ENCODE measurements at places on chromosomes 5 and 9.

- DNase-seq = no peak
These were observed 30.4 kb upstream of the FYB1 start for GRCh38 chr5:39249564-39250274.

- no peak for DNase-seq
These were observed 342.1 kb downstream of the PRR16 start for GRCh38 chr5:120806202-120806601.

DNA sequence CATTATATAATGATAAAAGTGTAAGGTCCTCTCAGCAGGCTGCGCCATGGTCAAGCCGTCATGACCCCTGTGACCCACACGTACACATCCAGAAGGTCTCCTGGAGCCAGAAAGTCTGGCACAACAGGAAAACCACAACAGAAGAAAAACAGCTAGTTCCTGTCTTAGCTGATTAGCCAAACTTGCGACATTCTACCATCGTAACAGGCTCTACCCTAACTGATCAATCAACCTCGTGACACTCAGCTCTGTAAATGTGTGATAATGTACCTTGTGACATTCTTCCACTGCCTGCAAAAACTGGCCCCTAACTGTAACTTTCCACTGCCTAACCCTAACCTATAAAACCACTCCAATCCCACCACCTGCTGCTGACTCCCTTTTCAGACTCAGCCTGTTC lies 316.4 kb upstream of the TUSC1 start:
- no peak for DNase-seq

DNA sequence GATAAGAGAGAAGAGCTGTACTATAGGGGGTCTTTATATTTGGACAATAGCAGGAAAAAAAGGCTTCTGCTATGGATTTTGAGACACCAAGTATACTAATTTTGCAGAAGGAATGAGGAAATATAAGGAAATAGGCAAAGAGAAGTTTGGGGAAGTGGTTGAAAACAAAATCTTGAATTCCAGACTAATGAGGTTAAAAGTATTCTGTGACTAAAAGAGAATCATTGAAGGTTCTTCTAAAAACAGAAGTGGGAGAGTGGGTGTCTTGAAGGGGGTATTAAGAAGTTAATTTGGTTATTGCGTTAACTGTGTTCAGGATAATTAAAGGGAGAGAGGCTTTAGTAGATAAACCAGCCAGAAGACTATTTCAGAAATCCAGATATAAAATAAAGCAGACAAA lies 148.7 kb downstream of the RFK start:
- no peak for DNase-seq

GRCh38 chr5:127066721-127067120 lies 6.6 kb downstream of the C5orf63 start:
- DNase-seq = no peak

DNA sequence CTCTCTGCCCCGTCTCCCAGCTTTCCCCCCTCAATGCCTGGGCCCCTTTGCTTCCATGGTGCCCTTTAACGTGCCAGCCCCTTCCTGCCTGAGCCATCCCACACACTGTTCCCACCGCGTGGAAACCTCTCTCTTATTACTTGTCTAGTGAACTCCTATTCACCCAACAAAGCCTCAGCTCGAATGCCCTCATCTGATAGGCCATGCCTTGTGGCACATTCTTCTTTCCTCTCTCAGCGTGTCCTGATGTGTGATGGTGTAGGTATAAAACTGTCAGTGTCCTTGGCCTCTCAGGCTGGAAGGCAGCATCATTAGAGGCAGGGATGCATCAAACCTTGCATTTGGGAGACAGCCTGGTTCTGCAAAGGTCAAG lies 152.3 kb downstream of the OLFM1 start:
- DNase-seq = no peak

GRCh38 chr9:23379842-23380241 lies 446.2 kb downstream of the ELAVL2 start:
- DNase-seq = no peak

DNA sequence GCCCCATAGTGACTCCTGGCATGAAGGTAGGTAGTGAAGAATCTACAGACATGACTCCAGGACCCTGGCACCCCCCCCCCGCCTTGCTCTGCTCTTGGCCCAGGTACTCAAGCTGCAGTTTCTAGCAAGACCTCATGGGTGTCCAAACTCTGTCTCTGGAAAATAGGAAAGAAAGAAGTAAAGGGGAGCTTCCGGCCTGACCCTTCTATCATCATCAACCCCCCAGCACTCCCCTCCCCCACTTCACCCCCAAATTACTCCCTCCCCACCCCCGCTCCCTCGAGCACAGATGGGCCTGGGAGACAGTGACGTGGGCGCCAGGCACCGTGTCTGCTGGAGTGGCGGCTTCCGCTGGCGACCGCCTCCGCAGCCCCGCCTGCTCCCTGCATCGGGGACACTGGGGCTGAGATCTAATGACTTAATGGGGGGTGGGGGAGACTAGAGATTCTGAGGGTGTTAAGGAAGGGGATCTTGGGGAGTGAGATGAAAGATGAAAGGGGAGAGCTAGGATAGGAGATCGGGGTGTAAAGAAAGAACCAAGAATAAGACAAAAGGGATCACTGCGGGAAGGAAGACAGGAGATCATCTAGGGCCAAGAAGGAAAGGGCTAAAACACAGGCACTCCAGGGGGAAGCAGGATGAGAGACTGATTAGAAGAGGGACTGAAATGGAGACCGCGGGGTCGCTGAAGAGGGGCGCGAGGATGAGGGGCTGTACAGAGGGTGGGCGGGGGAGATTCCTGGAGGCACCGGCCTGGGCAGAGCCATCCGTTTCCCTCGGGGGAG lies 1.1 kb upstream of the DNAJB5 start:
- peak; percentile 49 for DNase-seq

- no peak for DNase-seq
These were observed 416.0 kb downstream of the SH3GL2 start for GRCh38 chr9:17994695-17995425.

- DNase-seq = no peak
These were observed 8.0 kb upstream of the WHRN start for GRCh38 chr9:114513055-114513958.

DNA sequence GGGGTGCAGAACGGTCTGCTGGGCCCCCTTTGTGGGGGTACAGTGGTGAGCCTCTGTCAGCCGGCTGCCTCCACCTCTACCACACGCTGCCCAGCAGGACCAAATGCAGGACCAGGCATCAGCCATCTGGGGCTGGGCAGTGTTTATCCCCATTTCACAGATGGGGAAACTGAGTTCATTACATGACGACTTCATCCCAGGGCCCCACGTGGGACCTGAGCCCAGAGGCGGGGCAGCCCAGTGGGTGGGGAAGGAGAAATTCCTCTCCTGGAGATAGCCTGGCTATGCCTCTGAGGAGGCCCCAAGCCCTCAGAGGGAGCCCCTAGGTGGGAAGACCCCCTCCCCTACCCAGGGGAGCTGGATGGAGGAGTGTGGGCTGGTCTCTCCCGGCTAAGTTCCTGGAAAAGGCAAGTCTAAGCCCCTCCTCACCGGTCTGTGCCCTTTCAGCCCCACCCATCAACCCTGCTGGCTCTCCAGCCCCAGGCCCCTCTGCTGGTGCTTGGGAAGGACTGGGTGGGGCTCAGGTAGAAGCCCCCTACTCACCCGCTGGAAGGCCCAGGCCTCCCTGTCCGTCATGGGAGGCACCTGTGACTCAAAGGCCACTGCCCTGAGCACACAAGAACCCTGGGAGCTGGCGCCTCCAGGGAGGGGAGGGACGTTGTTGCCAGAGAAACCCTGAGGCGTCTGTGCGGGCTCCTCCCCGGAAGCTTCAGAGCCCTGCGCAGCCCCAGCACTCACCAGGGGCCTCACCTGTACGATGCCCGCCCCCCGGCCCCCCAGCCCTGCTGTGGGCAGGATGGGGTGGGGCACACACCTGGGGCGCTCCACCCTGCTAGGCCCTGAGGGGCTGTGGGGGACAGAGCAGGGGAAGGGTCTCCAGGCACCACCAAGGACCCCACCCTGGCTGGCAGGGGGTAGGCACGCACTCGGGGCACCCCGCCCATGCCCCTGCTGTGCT lies 7.4 kb upstream of the CCDC187 start:
- no peak for DNase-seq

- DNase-seq = no peak
These were observed 153.3 kb downstream of the CARTPT start for GRCh38 chr5:71872311-71872864.

DNA sequence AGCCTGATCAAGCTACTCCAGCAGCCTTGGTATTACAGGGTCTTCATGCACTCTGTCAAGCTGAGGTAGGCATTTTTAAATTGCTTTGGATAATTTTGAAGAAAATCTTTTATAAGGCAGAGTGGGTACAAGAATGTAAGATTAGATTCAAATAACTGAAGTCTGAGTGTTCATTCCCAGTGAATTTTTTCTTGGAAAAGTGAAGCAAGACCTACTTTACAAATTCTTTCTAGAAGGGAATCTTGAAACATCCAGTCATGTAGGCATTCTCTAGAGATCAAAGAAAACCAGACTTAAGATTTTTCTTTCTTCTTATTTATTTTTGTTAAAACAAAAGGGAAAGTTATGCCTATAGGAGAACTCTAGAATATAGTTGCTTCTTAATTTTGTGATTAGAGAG lies 139.0 kb downstream of the FOCAD start:
- DNase-seq = no peak

GRCh38 chr9:8095672-8096086 lies 296.1 kb upstream of the DMAC1 start:
- no peak for DNase-seq

DNA sequence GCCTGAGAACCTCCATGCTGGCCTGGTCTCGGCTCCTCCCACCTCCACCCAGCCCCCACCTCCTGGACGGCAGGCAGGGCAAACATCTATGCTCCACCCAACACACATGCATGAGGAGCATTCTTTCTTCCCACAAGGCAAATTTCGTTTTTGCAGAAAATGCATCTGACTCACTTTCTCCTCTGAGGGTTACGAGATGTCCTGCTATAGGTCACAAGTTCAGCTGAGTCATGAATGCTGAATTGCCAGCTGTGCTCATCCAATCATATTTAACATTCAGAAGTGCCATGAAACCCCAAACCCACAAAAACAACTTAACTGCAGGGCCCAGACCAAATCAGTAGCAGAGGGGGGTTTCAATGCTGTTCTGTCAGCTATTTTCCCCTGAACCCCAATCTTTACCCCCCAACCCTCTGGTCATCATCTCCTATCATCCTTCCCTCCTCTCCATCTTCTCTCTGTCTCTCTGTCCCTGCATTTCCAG lies 39.0 kb upstream of the OSMR start:
- no peak for DNase-seq

- DNase-seq = peak; percentile 6
These were observed 119.8 kb downstream of the SSBP2 start for GRCh38 chr5:81631124-81631523.

GRCh38 chr9:21525174-21525573 lies 43.1 kb upstream of the IFNE start:
- DNase-seq = no peak

DNA sequence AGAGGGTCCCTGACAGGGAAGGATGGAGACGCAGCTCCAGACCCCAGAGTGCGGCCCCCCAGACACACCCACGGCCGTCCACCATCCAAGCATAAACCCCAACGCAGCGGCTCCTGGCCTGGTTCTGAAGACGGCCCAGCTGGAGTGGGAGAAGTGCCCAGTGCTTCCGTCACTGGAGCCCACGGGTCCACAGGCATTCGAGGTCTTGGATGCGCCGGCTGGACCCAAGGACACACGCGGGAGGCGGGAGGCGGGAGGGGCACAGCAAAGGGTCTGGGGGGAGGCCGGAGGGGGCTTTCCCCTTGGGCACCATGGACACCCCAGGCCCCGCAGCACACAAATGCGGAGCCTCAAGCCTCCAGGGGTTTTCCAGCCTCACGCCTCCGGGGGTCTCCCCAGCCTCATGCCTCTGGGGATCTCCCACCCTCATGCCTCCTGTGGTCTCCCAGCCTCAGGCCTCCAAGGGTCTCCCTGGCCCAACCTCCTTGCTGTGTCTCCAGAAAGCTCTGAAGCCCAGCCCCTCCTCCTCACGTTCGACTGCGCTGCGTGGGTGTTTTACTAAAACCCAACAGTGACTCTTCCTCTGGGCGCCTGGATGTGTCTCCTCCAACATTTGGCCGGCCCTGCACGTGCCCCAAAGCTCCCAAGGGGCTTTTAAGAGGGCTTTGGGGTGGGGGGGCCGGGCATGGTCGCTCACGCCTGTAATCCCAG lies 15.2 kb downstream of the EXD3 start:
- no peak for DNase-seq

- DNase-seq = peak; percentile 56
These were observed 218.5 kb upstream of the SLC30A5 start for GRCh38 chr5:68875351-68875750.

DNA sequence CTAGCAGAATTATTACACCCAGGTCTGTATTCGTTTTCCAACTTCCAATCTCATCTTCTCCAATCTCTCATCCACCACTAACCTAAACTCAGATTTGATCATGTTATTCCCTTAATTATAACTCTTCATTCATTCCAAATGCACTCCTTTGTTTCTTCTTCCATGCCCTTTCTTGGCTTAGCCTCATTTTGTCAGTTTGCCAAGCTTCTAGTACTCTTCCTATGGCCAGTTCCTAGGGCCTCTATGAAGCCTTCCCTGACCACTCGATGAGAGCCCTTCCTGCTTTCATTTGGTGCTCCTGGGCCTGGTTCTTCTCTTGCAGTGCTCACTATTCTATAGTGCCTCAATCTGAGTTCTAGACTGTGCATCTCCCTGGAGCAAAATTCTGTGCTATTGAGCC lies 5.8 kb downstream of the FAM219A start:
- DNase-seq = no peak

GRCh38 chr9:98852961-98853360 lies 45.5 kb downstream of the GALNT12 start:
- no peak for DNase-seq

GRCh38 chr9:136336156-136336870 lies 9.0 kb downstream of the GPSM1 start:
- no peak for DNase-seq

DNA sequence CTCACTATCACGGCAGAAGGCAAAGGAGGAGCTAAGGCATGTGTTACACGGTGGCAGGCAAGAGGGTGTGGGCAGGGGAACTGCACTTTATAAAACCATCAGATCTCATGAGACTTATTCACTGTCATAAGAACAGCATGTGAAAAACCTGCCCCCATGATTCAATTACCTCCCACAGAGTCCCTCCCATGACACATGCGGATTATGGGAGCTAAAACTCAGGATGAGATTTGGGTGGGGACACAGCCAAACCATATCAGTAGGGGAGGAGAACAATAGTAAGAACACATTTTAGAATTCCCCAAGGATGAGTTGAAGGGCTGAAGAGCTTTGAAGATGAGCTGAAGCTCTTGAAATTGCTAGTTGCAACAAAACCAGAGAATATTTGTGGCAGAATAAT lies 287.9 kb downstream of the SMARCA2 start:
- DNase-seq = no peak

DNA sequence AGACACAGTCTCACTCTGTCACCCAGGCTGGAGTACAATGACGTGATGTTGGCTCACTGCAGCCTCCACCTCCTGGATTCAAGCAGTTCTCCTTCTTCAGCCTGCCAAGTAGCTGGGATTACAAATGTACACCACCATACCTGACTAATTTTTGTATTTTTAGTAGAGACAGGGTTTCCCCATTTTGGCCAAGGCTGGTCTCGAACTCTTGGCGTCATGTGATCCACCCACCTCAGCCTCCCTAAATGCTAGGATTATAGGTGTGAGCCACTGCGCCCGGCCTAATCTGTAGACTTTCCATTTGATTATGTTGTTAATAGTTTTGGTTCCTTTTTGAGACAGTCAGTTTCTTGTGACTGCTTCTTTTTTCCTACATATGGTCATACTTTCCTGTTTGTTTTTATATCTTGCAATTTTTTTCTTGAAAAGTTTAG lies 31.0 kb downstream of the MTREX start:
- peak; percentile 6 for DNase-seq

Data from activated CD4-positive, alpha-beta T cell treated with anti-CD3 and anti-CD28 coated beads, Interleukin-2, amount 50 U/mL, for 1 hour (primary cell).